ENCODE measurements at places on chromosomes 16 and 17.

DNA sequence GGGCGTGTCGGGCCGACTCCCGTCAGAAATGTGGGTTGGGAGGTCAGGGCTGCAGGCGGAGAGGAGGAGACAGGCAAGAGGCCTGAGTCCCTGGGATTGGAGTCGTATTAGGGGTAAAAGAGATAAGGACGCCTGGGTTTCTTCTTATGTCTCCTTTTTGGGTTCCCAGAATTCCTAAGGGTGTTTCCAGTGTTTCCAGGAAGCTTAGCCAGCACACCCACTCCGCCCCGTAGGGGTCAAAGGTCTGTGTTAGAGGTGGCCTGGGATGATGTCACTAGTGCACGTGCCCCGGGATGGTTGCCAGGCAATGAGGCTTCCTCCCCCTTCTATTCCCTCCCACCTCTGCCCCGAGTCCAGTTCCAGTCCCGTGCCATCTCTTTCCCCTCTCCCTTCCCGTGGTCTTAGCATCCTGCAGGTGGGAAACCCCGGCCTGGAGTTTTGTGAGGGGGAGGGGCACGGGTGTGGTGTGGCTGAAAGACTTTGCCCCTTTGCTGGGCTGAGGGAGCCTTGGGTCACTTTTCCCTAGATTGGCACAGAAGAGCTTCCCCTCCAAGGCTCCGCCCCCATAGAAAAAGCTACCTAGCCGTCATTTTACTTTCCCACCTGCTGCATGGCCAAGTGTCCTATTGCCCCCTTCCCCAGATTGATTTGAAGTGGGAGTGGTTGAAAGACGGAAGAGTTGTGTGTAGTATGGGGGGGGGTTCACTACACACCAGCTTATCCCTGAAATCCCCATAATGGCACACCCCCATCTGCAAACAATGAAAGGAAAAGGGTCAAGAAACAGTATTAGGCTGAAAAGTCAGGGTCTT, 2.8 kb downstream of the KDM6B start:
- DNase-seq: peak; percentile 78

- no peak for DNase-seq
Observed at GRCh38 chr17:74454197-74455024, 12.0 kb upstream of the CD300A start.

DNA sequence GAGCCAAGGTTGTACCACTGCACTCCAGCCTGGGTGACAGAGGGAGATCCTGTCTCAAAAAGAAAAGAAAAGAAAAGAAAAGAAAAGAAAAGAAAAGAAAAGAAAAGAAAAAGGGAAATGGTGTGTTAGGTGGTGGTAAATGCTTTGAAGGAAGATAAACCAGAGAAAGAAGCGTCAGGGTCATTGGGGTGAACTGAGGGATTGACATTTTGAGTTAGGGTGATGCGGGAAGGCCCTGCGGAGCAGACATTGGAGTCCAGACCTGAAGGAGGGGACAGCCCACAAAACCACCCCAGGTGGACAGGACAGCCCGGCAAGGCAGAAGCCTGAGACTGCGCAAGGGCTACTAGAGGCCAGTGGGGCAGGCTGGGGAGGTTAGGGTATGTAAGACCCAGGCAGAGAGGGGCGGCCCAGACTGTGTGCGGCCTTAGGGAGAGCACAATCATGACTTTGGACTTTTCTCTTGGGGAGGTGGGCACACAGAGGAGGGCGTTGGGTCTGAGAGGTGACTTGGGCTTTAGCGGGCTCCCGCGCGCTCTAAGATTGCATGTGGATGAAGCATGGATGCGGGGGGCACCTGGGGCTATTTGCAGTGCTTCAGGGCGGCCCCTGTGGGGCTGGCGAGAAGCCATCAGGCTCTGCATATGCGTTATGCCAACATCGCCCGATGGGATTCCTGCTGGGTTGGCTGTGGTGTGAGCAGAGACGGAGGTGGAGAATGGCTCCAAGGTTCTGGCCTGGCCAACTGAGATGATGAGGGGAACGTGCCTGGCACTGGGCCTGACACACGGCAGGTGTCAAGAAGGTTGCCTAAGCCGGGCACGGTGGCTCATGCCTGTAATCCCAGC, 3.3 kb upstream of the GAA start:
- DNase-seq: no peak

- no peak for DNase-seq
Observed at GRCh38 chr17:37083456-37083855, 134.7 kb downstream of the AATF start.

Data from CD8-positive, alpha-beta memory T cell (primary cell).